Psoas muscle (tissue), 8 donors: ENCODE measurements at places on chromosomes 16 and 17.

DNA sequence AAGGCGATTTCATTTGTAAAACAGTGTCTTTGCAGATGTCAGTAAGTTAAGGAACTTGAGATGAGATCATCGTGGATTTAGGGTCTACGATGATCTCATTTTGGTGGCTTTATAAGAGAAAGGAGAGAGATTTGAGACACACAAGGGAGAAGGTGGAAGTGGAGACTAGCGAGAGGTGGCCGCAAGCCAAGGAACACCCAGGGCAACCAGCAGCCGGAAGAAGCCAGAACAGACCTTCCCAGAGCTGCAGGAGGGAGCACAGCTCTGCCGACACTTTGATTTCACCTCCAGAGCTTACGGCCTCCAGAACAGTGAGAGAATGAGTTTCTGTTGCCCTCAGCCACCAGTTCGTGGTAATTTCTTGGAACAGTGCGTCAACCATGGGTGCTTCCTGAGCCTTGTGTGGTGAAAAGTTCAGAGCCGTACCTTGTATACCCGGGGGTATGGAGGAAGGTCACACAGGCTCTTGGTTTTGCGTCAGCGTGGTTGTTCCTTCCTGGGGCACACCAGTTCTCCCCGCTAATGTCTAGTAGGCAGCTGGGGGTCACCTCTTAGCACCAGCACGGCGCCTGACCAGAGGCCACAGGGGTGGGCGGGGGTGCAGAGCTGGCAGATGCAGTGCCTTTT, 12.9 kb upstream of the SEC14L1 start:
- peak; percentile 75 for DNase-seq
- peak overlapping the region; percentile 29 for H3K4me3 ChIP-seq
- peaks cover 56% of the 10 kb centered on the region for H3K4me1 ChIP-seq
- no peaks in the 10 kb centered on the region for H3K36me3 ChIP-seq
- peak overlapping the region; percentile 72 for H3K27ac ChIP-seq

- no peak for DNase-seq
- no peaks in the 10 kb centered on the region for H3K36me3 ChIP-seq
- no peaks in the 10 kb centered on the region for H3K27me3 ChIP-seq
- no peaks in the 10 kb centered on the region for H3K4me1 ChIP-seq
- H3K27ac ChIP-seq, result no peak overlapping the region
Observed at GRCh38 chr17:30942308-30943079, 20.7 kb downstream of the ADAP2 start.

- no peaks in the 10 kb centered on the region for H3K36me3 ChIP-seq
- no peak overlapping the region for H3K27ac ChIP-seq
- no peak overlapping the region for H3K4me3 ChIP-seq
Observed at GRCh38 chr16:65284626-65285025, 162.8 kb upstream of the CDH11 start.

GRCh38 chr17:4527134-4527533, 28.1 kb downstream of the MYBBP1A start:
- no peaks in the 10 kb centered on the region for H3K36me3 ChIP-seq
- no peak overlapping the region for H3K27ac ChIP-seq
- H3K27me3 ChIP-seq, result no peaks in the 10 kb centered on the region
- no peak for DNase-seq

DNA sequence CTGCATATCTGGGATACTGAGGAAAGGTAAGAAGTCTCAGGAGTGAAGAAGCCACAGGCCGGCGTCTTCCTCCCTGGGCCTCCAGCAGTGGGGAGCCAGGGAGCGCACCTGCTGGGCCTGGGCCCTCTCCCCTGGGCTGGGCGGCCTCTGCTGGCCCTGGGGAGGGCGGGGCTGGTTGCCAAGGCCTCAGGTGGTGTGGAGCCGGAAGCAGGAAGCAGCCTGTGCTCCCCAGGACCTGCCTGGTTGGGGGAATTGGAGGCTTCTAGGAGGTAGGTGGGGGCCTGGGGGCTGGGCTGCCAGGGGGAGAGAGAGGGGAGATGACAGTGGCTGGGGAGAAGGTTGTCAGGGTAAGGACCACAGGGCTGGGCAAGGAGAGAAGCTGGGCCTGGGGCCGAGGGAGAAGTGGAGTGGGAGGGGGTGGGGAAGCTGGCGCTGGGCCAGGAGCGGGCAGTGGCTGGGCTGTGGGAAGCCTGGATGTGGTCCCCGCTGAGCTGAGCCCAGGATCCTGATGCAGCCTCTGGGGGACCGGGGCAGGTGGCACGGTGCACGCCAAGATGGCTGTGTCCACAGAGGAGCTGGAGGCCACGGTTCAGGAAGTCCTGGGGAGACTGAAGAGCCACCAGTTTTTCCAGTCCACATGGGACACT, at the start of gene SMIM22:
Gene SMIM22 (plus strand): TSS at position 189 of the 647 bp plus-strand sequence. CDS start 366 bp downstream, at position 555.
- DNase-seq, result no peak
- H3K27ac ChIP-seq, result no peak within 1 kb of the TSS
- H3K36me3 ChIP-seq, result peaks cover 30% of the 10 kb centered on the region
- no peaks in the 10 kb centered on the region for H3K4me1 ChIP-seq
- no peaks in the 10 kb centered on the region for H3K27me3 ChIP-seq
- no peak within 1 kb of the TSS for H3K4me3 ChIP-seq

GRCh38 chr17:56325313-56326000, 172.2 kb downstream of the ANKFN1 start:
- no peak for DNase-seq
- H3K4me3 ChIP-seq, result no peak overlapping the region
- no peaks in the 10 kb centered on the region for H3K27me3 ChIP-seq
- H3K4me1 ChIP-seq, result no peaks in the 10 kb centered on the region
- H3K36me3 ChIP-seq, result no peaks in the 10 kb centered on the region

DNA sequence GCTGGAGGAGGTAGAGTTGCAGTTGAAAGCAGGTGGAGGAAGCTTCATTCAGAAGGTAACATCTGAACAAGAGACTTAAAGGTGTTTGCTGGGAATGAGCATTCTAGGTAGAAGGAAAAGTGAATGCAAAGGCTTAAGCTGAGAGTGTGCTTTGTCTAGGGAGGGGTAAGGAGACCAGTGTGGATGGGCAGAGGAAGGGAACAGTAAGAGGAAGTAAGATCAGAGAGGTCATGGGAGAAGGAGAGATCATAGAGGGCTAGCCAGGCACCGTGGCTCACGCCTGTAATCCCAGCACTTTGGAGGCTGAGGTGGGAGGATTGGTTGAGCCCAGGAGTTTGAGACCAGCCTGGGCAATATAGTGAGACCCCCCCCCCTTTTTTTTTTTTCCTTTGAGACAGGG, 3.3 kb downstream of the STX4 start:
- peaks cover 10% of the 10 kb centered on the region for H3K4me1 ChIP-seq
- H3K27me3 ChIP-seq, result no peaks in the 10 kb centered on the region
